ENCODE measurements at places on chromosomes 7 and 10.

DNA sequence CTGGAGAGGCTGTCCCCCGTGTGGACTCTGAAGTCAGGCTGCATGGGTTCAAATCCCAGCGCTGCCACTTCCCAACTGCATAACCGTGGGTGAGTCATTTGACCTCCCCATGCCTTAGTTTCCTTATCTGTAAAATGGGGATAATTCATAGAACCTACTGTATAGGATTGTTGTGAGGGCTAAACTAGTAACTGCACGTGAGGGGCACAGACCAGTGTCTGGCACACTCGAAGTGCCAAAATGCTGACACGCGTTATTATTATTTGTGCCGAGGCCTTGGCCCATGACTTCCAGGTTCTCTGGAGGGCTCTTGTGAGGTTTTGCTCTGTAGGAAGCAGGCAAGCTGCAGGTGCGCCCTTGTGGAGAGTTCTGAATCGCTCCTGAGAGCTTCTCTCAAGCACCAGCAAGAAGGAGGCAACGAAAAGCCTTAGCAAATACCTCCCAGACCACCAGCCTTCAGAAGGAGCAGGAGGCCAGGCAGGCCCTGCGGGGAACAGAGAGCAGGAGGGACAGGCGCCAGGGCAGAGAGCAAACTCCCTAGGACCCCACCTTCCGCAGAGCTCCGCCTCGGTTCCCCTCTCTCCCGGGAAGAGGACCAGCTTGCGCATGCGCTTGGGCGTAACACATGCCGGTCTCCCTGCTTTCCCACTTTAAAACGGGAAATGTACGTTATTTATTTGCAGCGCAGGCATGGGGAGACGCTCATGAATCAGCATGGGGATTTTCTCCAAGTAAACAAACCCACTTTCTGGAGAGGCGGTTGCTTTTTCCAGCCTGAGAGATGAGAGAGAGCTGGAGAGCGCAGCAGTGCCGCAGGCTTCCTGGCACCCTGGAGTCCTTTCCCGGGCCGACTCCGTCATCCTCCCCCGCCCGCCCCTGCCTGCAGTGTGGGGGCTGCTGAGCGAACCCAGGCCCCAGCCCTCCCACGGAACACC is 39.6 kb downstream of the SORCS3 start:
- DNase-seq, result no peak

- DNase-seq, result no peak
Measured at GRCh38 chr10:71347587-71348395, 28.7 kb downstream of the SLC29A3 start.

DNA sequence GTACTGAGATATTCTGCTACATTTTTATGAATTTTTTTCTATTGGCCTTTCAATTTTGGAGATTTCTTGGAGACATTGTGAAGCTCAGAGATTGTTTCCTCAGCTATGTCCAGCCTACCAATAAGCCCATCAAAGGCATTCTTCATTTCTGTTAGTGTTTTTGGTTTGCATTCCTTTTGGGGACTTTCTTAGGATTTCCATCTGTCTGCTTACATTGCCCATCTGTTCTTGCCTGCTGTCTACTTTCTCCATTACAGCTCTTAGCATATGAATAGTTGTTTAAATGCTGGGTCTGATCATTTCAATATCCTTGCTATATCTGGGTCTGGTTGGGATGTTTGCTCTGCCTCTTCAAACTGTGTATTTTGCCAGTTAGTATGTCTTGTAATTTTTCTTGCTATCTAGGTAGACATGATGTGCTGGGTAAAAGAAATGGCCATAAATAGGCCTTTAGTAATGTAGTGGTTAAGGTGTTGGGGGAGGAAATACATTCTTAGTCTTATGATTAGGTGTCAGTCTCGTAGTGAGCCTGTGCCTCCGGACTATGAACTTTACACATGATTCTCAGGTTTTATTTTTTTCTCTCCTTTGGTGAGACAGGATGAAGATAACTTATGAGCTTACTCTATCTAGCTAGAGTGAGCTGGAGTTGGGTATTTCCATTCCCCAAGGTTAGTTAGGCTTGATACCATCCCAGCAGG is 32.6 kb upstream of the NME8 start:
- DNase-seq, result no peak

- DNase-seq, result no peak
Measured at GRCh38 chr10:89750441-89750840, 49.1 kb downstream of the KIF20B start.

- no peak for DNase-seq
Measured at GRCh38 chr10:63323701-63324494, 141.9 kb downstream of the JMJD1C start.

- no peak for DNase-seq
Measured at GRCh38 chr10:3886191-3886590, 101.2 kb upstream of the KLF6 start.

- DNase-seq, result no peak
Measured at GRCh38 chr10:104322416-104322782, 15.9 kb downstream of the ITPRIP start.

GRCh38 chr10:51270936-51271530 is 196.7 kb downstream of the PRKG1 start:
- no peak for DNase-seq

- no peak for DNase-seq
Measured at GRCh38 chr7:88366845-88367244, 60.2 kb upstream of the STEAP4 start.

- DNase-seq, result peak; percentile 35
Measured at GRCh38 chr10:73110345-73110849, at the start of gene NUDT13. TSS of gene NUDT13 (plus strand) at chr10:73110455. CDS start at chr10:73114366, 3,911 bp downstream.

DNA sequence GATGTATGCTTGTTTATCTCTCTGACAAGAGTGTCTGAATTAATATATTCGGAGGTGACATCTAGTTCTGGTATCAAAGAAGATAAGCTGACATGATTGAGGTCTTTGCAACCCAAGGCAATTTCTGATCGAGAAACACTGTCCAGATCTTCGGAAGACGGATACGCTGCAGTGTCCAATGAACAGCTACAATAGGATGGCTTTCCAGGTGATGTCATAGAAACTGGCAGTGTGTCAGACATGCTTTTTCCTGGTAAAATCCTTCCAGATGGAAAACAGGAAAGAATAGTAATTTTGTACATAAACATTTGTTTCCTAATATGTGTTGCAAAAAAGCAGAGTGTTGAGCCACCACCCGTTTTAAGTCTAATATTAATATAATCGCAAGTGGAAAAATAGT is 33.4 kb downstream of the VWDE start:
- DNase-seq, result no peak

DNA sequence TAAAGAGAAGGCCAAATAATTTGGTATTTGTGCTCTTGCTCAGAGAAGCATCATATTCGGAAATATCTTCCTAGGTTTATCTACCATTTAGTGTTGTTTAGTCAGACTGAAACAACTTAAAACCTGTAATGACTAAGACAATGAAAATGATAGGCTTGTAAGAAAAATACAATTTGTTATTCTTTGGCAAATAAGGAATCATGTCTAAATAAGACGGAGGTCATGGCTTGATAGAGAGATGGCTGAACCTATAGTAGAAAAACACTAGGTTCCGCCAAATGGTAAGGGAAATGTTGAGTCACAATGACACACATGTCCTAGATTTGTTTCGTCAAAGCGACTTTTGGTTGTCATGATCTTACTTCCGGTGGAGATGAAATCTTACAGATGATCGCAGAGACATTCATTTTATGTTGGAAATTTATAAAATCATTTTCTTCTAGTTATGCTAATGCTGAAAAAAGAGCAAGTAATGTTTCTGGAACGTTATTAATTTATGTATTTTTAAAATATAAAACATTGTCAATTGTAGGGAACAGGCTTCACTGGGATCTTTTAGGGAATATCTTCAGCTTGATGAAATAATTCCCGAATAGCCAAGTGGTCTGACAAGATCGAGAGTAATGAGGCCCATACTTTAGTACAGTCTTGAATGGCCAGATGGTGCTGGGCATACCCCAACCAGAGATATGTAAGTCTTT is 1.0 kb downstream of the SRGN start:
- no peak for DNase-seq

- DNase-seq, result no peak
Measured at GRCh38 chr7:126804604-126805003, 448.1 kb downstream of the GRM8 start.

GRCh38 chr7:101744588-101744987 is 72.8 kb upstream of the CUX1 start:
- DNase-seq, result no peak

- no peak for DNase-seq
Measured at GRCh38 chr10:34716958-34717357, 98.1 kb downstream of the PARD3 start.

GRCh38 chr7:28071570-28071969 is 109.0 kb downstream of the JAZF1 start:
- no peak for DNase-seq

DNA sequence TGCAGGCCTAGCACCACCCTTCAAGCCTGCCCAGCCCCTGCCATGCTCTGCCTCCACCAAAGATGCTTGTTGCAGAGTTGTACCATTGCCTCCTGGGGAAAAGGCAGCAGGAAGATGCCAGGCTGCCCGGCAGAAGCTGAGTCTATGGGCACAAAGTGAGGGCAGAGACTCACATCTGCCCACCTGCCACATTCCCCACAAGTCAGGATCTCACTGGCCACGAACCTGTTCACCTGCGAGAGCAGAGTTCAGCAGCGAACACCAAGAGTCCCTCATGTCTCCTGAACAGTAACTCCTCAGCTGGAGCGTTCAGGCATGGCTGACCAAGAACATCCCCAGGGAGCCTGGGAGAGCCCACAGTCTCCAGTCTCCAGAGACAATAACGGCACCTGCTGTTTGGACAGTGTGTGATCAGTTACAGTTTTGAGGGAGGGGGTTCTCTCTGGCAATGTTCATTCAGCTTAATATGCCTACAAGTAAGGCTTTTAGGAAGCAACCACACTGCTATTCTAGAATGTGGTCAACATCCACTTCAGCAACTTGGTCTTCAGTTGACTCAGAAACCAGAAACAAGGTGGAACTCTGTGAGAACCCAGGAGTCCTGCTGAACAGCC is 78.5 kb downstream of the GRID1 start:
- no peak for DNase-seq

GRCh38 chr7:151808400-151809145 is 68.3 kb downstream of the PRKAG2 start:
- no peak for DNase-seq

GRCh38 chr7:96497567-96497966 is 175.7 kb upstream of the SLC25A13 start:
- DNase-seq, result no peak

DNA sequence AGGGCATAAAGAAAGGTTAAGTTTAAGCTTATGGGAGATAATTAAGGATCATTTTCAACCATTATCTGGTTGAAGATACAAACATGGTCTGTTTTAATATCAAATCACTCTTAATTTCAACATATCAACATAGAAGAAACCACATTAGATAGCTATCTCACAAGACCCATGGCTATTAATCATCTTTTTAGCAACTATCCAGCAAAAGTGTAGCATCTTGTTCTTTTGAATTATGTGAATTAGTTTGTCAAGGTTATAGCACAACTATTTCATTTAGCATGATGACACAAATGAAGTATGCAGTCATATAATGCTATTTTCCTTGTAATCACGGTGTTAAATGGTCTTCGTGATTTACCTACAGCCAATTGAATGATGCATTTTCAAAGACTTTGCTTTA is 58.9 kb upstream of the PPP1R9A start:
- DNase-seq, result no peak

- no peak for DNase-seq
Measured at GRCh38 chr7:43727003-43727402, 2.3 kb downstream of the COA1 start.

GRCh38 chr10:115209133-115209532 is 116.0 kb downstream of the ATRNL1 start:
- no peak for DNase-seq

DNA sequence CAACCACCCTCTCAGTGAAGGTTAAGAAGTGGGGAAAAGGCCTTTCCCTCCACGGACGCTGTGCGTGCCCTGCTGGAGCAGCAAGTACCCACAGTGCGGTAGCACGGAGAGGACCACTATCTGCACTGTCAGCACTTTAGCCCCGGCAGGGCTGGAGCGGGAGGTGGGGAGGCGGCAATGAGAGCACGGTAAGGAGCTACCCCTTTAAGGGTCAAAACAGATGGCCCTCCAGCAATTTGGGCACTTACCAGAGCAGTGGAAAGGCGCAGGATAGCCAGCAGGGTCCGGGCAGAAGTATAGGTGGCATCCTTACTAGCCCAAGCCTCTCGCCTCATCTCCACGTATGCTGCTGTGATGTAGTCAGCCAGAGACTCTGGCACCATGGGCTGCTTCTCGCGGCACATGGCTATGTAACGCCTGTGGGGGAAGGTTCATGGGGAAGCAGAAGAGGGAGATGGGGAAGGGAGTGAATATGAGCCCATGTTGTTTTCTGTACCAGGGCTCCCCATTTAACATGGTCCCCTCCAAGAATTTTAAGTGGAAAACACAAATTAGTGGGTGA is 5.2 kb downstream of the COPS6 start:
- DNase-seq, result no peak
